ENCODE measurements at places on chromosomes 11 and 22.

GRCh38 chr11:11425806-11426205 is 72.8 kb upstream of the CSNK2A3 start:
- no peak for DNase-seq

GRCh38 chr11:12993626-12994025 is 15.5 kb upstream of the RASSF10 start:
- no peak for DNase-seq

DNA sequence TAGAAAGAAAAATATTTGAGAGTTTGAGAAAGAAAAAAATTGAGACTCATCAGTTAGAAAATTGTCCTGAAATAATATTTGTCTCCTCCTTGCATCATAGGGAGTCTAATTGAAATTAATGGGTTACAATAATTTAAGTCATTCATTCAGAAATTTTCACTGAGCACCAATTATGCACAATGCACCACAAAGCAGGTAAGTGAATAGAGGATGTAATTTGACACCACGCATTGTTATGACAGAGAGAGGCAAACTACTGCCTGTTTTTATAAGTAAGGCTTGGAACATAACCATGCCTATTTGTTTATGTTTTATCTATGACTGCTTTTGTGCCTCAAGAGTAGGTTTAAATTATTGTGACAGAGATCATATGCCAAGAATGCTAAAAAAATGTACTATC is 537.9 kb upstream of the FAT3 start:
- DNase-seq = no peak

DNA sequence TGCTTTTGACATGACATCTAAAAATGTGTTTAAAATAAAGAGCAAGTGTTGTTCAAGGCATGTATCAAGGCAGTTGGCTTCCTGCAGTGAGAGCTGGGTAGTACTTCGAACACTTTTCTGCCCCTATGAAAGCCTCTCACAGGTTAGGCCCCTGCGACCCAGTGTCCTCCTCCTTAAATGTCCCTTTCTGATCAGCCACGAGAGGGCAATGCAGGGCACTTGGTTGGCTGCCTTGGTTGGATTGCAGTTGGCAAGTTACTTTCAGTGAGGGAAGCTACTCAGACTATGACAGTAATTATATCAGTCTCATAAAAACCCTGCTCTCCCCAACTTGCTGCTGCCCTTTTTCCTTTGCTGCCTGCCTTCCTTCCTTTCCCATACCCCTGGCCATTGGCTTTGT is 743.8 kb downstream of the NTM start:
- DNase-seq = no peak

- DNase-seq = no peak
Observed at GRCh38 chr11:57641011-57641807, 8.5 kb downstream of the YPEL4 start.

GRCh38 chr11:70928854-70929598 is 323.4 kb downstream of the SHANK2 start:
- DNase-seq = no peak

DNA sequence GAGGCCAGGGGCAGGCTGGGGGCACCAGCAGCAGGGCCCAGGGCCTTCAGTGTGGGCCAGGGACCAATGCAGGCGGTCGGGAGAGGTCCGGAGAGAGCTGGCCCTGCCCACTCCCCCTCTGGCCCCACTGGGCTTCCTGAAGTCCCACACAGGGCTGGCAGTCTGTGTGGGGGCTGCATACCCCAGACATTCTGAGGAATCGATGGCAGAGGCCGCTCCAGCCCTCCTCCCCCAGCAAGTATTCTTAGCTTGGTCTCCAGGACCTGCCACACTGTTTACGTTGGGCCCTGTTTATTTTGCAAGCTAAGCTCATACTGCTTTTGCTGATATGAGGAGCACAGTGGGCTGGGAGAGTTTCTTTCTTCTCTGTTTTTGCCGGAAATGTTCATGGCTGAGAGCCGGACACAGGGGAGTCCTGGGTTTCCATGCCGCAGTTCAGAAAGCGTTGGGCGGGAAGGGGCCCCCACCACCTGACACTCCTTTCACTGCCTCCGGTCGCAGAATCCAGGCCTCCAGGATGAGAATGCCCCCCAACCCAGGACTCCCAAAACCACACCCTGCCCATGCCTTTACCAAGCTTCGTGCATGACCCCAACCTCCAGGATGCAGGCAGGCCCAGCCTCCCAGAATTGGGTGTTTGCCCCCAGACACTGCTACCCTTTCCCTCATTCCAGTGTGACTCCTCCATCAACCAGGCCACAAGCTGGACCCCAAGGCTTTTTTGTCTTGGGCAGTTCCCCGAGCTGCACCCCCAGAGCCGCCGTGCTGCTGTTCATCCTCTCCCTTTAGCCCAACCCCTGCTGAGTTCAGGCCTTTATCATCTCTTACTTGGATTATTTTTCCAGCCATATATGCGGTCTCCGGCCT is 81.8 kb upstream of the KCNQ1OT1 start:
- DNase-seq = no peak

DNA sequence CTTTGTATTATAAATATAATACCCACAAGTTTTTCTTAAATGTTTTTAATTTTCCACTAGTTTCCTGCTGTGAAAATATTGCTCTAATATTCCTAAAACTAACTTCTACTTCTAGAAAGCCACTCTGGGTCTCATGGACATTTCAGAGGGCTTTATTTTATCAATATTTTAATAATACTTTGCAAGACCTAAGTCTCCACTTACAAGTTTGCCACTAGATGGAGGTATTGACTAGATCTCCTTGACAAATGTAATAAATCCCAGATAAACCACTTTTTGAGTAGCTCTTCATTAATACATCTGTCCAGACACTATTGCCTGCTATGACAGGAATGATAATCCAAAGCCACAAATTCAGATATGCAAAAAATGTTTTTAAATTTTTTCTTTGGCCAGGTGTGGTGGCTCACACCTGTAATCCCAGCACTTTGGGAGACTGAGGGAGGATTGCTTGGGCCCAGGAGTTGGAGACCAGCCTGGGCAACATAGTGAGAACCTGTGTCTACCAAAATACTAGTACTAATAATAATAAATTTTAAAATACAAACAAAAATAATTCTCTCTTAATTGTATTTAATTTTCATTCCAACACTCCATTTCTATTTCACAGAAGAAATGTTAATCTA is 3.5 kb upstream of the ACAT1 start:
- DNase-seq = peak; percentile 36

DNA sequence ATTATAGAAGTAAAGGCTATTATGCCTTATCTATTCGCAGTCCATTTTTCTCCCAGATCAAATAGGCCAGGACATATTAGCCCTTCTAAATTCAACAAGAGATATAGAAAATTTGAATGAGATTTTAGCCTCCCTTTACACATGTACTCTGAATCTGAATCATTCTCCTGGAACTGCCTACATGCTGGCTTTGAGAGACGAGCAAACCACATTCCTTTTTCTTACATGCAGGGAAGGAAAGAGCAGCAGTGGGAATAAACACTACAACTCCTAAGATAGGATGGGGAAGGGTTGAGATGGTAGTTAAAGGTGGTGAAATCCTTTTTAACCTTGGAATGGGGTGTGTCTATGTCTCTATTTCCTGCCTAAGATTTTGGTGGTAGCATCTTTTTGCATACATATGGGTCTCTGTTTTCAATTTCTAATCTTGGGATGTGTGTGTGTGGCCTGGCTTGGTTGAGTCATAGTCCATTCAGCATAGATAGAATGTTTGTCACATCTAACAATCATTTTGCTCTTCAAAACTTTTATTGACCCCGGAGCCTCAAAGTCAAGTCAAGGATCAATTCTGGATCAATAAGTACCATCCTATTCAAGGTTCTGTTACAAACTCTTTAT is 11.1 kb upstream of the OOSP2 start:
- DNase-seq = no peak

DNA sequence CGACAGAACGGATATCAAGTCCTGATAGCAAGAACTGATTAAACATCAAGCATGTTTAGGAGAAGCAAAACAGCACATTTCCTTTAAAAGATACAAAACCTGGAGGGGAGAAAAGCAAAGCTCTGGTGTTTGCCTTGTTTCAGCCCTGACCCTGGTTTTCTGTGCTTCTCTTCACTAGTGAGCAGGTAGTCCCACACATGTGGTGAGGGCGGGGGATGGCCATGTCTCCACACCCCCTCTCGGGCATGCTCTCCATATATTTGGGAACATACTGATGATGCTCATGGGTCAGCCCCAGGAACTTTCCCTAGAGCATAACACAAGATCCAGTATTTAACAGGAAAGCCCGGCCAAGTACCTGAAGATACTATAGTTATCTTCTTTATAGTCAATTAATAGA is 10.1 kb downstream of the C11orf16 start:
- no peak for DNase-seq

DNA sequence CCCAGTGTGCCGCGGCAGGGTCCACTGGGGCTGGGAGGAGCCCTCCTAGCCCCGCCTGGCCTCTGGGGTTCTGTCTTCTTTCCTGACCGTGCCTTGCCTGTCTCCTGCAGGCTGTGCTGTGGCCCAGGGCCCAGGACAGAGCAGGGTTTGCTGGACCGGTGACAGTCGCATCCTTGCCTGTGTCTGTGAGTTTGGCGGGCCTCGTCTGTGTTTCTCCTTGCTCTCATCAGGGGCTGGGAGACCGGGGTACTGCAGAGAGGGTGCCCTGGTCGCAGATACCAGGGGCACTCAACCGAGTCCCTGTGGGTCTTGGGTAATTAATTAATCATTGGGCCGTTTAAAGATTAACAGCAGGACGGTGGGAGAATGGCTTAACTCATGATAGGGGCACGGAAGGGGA is 29.9 kb downstream of the RPL3 start:
- no peak for DNase-seq

- DNase-seq = no peak
Observed at GRCh38 chr11:112294688-112295340, 34.2 kb upstream of the PLET1 start.

GRCh38 chr11:36688132-36688531 is 90.1 kb upstream of the RAG2 start:
- no peak for DNase-seq

GRCh38 chr11:121931748-121932352 is 184.2 kb downstream of the BLID start:
- no peak for DNase-seq

DNA sequence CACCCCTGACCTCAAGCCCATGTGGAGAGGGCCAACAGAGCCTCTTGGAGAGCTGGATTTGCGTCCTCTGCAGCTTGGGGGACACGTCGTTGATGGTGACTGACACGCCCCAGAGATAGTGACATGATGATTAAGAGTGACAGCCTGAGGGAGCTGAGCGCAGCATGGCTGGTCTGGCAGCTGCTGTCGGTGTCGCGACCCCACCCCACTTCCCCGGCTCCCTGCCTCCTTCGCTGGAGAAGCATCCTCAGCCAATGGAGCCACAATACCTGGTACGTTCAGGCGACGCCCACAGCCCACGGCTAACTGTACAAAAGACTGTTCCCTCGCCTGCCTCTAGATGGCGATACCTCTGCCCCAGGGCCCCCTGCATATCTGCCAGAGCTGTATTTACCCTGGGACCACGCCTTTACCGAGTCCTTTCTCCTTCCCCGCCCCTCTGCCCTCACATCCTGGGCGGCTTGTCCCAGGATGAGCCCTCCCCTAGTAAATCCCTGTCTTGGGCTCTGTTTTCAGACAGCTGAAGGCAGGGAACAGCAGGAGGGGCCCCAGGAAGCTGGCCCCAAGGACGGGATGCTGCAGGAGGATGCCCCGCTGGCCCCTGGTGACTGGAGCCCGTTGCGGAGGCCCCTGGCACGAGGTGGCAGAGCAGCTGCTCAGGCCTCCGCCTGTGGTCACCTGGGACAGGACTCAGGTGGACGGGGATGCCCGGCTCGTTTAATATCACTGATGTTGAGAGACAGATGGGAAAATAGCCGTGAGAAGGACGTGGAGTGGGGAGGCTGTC is 90.6 kb downstream of the RPS6KA4 start:
- DNase-seq = no peak

GRCh38 chr11:10305964-10306918 is 1.4 kb downstream of the ADM start:
- no peak for DNase-seq

- DNase-seq = no peak
Observed at GRCh38 chr22:40290516-40290915, 55.8 kb upstream of the ADSL start.

DNA sequence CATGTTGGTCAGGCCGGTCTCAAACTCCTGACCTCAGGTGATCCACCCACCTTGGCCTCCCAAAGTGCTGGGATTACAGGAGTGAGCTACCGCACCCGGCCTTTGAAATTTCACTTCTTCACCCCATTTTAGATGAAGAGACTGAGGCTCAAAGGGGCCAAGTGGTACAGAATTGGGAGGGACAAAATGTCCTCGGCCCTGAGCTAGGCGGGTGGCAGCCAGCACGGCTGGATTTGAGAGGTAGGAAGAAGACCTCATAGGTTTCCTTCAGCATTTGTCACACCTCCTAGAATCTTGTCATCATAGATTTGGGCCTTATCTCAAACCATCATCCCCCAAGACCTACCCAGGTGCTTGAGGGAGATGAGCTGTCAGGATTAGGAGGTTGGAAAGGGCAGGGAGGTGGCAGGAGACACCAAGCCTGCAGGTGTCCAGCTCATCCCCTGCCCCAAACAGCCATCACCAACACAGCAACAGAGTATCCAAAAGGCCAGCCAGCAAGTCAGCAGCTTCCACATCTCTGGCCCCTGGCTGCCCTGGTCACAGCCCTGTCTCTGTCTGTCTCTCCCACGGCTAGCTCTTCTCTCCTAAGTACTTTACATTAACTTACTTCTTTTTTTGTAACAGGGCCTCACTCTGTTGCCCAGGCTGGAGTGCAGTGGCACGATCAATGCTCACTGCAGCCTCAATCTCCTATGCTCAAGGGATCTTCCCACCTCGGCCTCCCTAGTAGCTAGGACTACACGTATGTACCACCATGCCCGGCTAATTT is 11.2 kb upstream of the TMPRSS6 start:
- DNase-seq = no peak

GRCh38 chr11:132814410-132814809 is 717.9 kb downstream of the OPCML start:
- no peak for DNase-seq

GRCh38 chr11:93274851-93275250 is 55.7 kb upstream of the DEUP1 start:
- no peak for DNase-seq

DNA sequence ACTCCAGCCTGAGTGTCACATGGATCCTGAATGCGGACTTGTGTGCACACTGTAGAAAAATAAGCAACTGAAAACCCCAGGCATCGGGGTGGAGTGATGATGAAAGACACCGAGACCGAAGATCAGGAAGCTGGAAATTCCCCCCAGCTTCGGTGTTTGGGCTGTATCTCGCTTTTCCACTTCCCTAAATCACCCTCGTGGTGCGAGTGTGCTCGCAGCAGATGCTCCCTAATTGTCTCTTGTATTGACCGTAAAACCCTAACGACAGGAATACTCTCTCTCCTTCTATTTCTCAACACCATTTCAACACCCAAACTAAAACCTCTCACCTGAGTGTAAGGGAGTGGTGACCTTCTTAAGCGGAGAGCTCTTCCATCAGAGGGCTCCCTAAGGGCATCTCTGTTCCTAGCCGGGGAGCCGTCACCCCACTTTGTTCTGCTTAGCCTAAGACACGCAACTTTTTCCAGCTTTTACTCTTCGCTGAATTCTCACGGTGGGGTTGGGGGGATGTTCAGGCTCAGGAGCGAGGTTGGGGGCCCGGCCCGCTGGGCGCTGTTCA is 635 bp upstream of the GRK3 start:
- no peak for DNase-seq

Data from fibroblast of skin of left biceps (primary cell).